Activated T-cell treated with anti-CD3 and anti-CD28 coated beads, Interleukin-2, amount 50 U/mL, for 72 hours (primary cell): ENCODE measurements at places on chromosomes 3 and 15. TPM values are rescaled to one million over a fixed set of nuclear protein-coding genes. Genes with fewer than 3 reads are reported as not detected.

PCLAF gene
- total RNA-seq, result 70.6 TPM

EFCC1 gene
- 0.42 TPM for total RNA-seq

DENND4A gene
- 56.7 TPM for total RNA-seq

CLDN18 gene
- total RNA-seq, result not detected

NISCH gene
- 81.7 TPM for total RNA-seq

FAM219B gene
- total RNA-seq, result 90.1 TPM

CEMIP gene
- total RNA-seq, result 0.09 TPM

ARNT2 gene
- 0.19 TPM for total RNA-seq

CIP2A gene
- 32.5 TPM for total RNA-seq

DNA sequence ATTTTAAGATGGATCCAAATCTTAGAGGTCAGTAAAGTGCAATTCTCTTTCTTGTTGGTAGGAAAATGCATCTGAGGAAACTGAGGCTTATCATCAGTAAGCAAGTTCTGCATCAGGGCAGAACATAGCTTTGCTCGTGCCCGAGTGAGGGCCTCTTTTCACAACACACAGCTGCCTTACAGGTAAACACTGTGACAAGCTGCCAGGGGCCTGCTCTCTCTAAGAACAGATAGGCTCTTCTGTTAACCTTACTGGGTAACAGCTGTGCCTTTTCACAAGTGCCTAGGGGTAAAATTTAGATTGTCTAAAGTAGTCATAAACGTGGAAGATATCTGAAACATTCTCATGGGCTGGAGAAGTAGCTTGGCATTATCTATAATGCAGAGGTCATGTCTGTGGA lies 118.1 kb downstream of the C3orf38 start:
- DNase-seq, result no peak

GRCh38 chr15:60582370-60583036 lies 103.6 kb upstream of the ICE2 start:
- DNase-seq, result peak; percentile 66

TMEM158 gene
- total RNA-seq, result not detected

GRCh38 chr3:134312072-134312872 lies 61.6 kb upstream of the RYK start:
- DNase-seq, result peak; percentile 16

MAP2K1 gene
- total RNA-seq, result 98.1 TPM

DNA sequence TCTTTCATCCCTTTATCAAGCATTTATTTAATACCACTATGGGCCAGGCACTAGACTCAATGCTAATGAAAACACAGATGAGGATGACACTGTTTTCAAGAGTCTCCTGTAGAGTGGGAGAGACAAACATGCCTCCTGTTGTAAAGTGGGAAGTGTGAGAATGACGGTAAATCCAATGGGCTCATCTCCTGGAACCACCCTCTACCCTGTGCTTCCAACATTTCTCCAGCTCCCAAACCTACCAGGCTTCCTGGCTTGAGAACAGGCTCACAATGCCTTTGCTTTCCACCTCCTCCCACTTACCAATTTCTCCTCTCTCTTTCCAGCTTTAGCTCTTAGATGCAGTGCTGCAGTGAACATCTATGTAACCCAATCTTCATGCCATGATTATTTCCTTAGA lies 54.1 kb upstream of the TBC1D23 start:
- DNase-seq, result no peak

TRPC1 gene
- 9.4 TPM for total RNA-seq

- DNase-seq, result peak; percentile 18
Measured at GRCh38 chr3:188043891-188044290, 110.1 kb upstream of the LPP start.

GRCh38 chr3:69288161-69288895 lies 97.6 kb downstream of the FRMD4B start:
- peak; percentile 74 for DNase-seq

DNA sequence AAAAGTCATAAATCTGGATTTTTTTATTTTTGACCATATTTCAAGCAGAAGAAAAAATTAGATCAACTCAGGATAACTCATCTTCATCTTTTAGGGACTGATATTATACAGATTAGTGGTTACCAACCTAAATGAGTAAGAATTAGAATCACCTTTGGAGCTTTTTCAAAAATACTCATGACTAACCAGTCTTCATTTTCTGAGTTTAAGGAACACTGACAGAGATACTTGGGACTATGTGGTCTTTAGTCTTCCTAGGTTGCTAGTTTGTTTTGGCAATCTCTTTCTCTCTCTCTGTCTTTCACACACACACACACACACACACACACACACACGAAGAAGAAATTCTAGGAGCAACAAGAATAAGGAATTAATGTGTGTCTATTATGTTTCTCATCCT lies 50.1 kb downstream of the TMOD3 start:
- DNase-seq, result no peak

GPR160 gene
- 13.3 TPM for total RNA-seq
